ENCODE measurements at places on chromosomes 7 and 10. TPM values are rescaled to one million over a fixed set of nuclear protein-coding genes. Genes with fewer than 3 reads are reported as not detected.

Gene DDX56
- 54.1 TPM for total RNA-seq

Gene NPFFR1
- not detected for total RNA-seq

Gene TMEM236
- 0.52 TPM for total RNA-seq

Gene CXCL12
- 158 TPM for total RNA-seq

- no peaks in the 10 kb centered on the region for H3K27me3 ChIP-seq
- H3K4me3 ChIP-seq, result no peak overlapping the region
- no peaks in the 10 kb centered on the region for H3K36me3 ChIP-seq
- DNase-seq, result no peak
- no peaks in the 10 kb centered on the region for H3K4me1 ChIP-seq
These were observed 54.6 kb upstream of the PITRM1 start for GRCh38 chr10:3226960-3227744.

DNA sequence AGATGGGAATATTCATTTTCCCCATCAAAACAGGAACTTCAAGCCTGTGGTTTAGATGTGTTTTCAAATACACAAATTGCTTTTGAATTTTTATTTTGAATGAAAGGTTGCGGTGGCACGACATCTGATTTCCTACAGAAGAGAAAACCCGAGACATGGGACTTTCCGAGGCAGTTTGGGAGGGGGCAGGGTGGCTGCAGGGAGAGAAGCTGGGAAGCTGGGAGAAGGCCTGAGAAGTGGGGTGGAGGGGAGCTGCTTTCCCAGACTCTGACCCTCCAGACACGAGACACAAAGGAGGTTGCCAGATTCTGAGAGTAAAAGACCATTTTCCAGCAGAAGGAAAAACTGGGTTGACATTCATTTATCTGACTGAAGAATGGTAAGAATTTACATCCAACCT is 19.6 kb downstream of the TMEM176A start:
- no peaks in the 10 kb centered on the region for H3K4me1 ChIP-seq
- DNase-seq, result no peak
- no peaks in the 10 kb centered on the region for H3K36me3 ChIP-seq
- no peaks in the 10 kb centered on the region for H3K27me3 ChIP-seq

DNA sequence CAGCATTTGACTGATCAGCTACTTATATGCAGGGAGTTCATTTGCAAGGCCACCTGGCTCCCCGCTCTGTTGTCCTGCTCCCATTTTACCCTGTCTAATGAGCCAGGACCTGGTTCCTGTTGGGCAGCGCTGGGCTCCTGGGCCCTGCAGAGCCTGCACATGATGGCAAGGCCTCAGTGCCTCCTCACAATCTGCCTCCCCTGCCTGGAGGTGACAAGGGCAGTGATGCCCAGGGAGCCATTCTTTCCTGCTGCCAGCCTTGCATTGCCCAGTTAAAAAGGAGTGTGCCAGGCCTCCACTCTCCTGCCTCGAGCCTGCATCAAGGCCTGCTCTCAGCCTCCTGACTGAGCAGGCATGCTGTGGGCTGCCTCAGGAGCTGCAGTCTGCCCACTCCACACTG is 28.5 kb downstream of the CHAT start:
- no peaks in the 10 kb centered on the region for H3K27me3 ChIP-seq
- no peaks in the 10 kb centered on the region for H3K36me3 ChIP-seq
- H3K4me1 ChIP-seq, result no peaks in the 10 kb centered on the region
- H3K27ac ChIP-seq, result no peak overlapping the region

DNA sequence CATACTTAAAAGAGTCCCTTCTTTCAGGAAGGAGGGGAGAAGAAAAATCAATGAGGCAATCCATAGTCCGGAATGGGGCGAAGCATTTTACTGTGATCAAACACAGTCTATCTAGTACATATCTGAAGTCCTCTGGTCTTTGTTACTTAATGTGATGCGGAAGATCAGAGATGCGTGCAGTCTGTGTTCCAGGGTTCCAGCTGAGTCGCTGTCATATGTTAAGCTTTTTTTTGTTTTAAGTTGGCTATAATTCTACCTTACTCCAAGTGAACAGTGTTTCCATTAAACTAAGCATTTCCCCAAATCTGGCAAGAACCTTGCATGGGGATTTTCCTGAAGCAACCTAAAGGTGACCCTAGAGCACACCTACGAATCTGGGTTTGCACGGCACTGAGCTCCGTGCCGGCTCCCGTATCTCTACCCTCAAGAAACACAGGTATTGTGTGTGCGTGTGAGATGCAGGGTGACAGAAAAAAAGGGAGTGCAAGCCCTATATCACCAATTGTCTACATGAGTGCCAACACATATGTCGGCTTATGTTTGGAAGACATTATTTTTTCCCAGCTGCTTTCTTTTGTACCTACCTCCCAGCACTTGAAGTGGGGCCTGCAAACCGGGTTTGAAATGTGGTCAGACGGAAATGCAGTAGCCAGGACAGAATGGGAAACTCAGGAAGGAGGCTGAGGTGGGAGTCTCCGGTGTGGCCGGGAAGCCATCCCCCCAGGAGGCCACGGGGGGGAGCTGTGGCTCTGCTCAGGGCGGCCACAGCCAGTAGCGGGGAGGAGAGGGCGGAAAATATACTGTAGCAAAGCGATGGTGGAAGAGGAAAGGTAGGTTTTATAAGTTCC is 435.8 kb upstream of the MGMT start:
- H3K27me3 ChIP-seq, result no peaks in the 10 kb centered on the region
- H3K36me3 ChIP-seq, result no peaks in the 10 kb centered on the region
- DNase-seq, result peak; percentile 48
- H3K4me3 ChIP-seq, result no peak overlapping the region
- peaks cover 10% of the 10 kb centered on the region for H3K4me1 ChIP-seq
- H3K27ac ChIP-seq, result no peak overlapping the region

DNA sequence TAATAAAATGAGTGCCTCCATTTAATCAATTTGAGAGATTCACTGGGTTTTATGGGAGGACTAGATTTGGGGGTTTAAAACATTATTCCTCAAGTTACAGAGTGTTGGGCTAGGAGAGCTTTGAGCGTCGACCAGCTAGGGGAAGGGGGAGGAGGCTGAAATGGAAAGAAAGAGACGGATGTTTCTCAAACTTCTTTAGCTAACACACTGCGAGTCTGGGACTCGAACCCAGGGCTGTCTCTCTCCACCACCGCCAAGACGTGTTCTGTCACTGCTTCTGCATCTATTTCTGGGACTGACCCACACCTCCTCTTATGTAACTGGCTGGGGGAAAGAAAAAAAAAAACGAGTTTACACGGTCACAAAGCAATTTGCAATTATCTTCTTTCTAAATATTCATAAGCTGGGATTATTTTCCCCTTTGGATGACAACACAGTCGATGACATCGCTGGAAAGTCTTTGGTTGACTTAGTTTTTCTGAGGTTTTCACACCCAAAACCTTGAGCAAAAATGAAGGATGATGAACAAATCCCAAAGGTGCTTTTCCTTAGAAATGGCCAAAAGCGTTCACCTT is 27.2 kb downstream of the CHST15 start:
- no peaks in the 10 kb centered on the region for H3K27me3 ChIP-seq
- H3K36me3 ChIP-seq, result no peaks in the 10 kb centered on the region
- no peak overlapping the region for H3K27ac ChIP-seq
- no peak overlapping the region for H3K4me3 ChIP-seq

DNA sequence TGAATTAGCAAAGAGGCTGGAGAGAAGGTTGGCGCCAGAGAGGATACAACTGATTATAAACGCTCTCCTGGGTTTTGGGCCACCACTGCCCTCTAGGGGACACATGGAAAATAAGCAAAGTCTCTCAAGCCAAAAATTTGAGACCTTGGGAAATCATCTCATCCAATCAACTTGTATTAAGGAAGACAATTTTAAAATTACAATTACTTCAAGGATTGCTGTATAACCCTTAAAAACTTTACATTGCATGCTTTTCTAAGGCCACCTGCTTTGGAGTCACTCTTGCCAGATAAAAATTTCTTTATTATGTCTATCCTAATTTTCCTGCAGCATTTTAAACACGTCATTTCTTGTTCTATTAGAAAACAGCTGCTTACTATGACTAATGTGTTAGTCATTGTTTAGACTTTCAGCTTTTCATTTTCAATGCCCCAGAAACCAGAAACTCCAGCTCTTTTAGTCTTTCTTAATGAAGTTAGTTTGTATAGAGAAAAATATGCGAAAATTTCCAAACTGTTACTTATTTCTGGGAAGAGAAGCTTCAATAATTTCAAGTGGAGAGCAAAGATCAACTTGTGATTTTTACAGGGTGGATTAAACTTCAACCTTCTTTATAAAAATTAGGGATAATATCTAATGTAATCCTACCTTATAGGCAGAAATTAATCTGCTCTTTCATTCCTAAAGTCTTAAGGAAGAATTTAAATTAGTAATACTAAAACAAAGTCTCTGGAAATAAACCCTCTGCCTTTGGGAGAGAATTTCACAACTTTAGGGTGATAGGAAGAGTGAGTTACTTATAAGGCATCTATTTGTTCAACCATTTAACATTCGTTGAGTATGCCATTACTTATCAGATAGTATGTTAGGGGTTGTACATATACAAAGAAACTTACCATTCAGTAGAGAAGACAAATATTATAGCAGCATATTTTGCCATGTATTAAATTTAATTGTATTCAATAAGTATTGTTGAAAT is 20.6 kb upstream of the RHOBTB1 start:
- peak overlapping the region; percentile 56 for H3K27ac ChIP-seq
- no peaks in the 10 kb centered on the region for H3K27me3 ChIP-seq
- peaks cover 28% of the 10 kb centered on the region for H3K4me1 ChIP-seq
- DNase-seq, result peak; percentile 73

GRCh38 chr7:106056513-106057203 is 55.5 kb downstream of the SYPL1 start:
- no peak overlapping the region for H3K27ac ChIP-seq
- no peaks in the 10 kb centered on the region for H3K36me3 ChIP-seq
- H3K4me3 ChIP-seq, result no peak overlapping the region
- H3K4me1 ChIP-seq, result peaks cover 22% of the 10 kb centered on the region

DNA sequence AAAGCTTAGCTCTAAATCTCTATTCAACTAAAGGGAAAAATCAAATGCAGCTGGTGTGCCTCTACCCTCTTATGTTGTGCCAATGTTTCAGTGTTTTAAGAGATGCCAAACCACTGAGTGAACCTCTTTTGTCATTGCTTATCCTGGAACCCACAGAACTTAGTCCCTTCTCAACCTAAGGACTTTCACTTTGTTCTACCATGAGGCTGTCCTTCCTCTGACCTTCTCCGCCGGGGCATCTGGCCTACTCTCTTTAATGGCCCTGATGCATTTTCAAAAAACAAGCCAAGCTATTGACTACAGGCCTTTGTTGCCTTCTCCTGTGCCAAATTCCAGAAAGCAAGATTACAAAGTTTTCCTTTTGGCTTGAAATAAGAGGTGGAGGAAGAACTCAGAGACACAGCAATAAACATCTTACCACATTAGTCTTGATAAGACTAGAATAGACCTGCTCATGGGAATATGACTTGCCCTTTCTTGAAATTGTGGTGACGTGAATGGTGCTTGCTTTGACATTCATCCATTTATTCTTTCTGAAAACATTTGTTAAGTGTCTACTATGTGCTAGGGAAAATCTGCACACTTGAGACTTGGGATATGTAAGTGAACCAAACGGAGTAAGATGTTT is 253.2 kb upstream of the SMIM30 start:
- no peak overlapping the region for H3K4me3 ChIP-seq
- no peaks in the 10 kb centered on the region for H3K36me3 ChIP-seq
- H3K27ac ChIP-seq, result no peak overlapping the region
- H3K4me1 ChIP-seq, result no peaks in the 10 kb centered on the region

DNA sequence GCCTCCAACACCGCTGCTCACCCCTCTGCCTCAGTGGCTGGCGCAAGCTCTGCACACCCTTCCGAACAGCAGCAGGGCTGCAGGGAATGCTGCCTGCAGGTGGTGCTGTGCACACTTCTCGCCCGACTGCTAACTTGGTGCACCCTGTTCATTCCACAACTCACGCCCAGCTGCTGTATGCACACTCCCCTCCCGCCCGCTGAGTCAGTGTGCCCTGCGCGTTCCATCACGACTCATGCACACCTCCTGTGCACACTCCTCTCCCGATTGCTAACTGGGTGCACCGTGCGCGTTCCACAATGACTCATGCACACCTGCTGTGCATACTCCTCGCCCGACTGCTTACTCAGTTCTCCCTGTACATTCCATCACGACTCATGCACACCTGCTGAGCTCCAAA is 21.5 kb downstream of the ADARB2 start:
- no peak for DNase-seq
- H3K4me3 ChIP-seq, result no peak overlapping the region
- H3K27ac ChIP-seq, result no peak overlapping the region
- no peaks in the 10 kb centered on the region for H3K4me1 ChIP-seq

- no peak for DNase-seq
- H3K4me1 ChIP-seq, result peaks cover 15% of the 10 kb centered on the region
- H3K4me3 ChIP-seq, result no peak overlapping the region
- no peak overlapping the region for H3K27ac ChIP-seq
- no peaks in the 10 kb centered on the region for H3K36me3 ChIP-seq
- no peaks in the 10 kb centered on the region for H3K27me3 ChIP-seq
These were observed 256.2 kb downstream of the ELFN1 start for GRCh38 chr7:1925973-1926907.

Data from body of pancreas (tissue), 4 donors.